Karpas-422 (cell line): ENCODE measurements at places on chromosomes 12 and 14. TPM values are rescaled to one million over a fixed set of nuclear protein-coding genes. Genes with fewer than 3 reads are reported as not detected.
A peak's percentile ranks its signal among the peaks of the same experiment; 100 is the strongest.

- DNase-seq: no peak
Measured at GRCh38 chr14:82657186-82657675, 1123.6 kb upstream of the SEL1L start.

The DNAJC22 gene
- total RNA-seq: not detected in 2 replicates

The IRAK4 gene
- 31.0 and 53.6 TPM in 2 replicates for total RNA-seq

GRCh38 chr12:3207858-3208257 is 130.7 kb downstream of the TSPAN9 start:
- peak; percentile 65 for DNase-seq

- DNase-seq: peak; percentile 65
Measured at GRCh38 chr12:57175428-57176138, 28.2 kb upstream of the LRP1-AS start.

The ANKS1B gene
- 13.3 and 23.4 TPM in 2 replicates for total RNA-seq

DNA sequence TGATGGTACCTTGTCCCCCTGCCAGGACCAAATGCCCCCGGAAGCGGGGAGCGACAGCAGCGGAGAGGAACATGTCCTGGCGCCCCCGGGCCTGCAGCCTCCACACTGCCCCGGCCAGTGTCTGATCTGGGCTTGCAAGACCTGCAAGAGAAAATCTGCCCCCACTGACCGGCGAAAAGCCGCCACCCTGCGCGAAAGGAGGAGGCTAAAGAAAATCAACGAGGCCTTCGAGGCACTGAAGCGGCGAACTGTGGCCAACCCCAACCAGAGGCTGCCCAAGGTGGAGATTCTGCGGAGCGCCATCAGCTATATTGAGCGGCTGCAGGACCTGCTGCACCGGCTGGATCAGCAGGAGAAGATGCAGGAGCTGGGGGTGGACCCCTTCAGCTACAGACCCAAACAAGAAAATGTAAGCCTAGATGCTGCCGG is 410 bp downstream of the MYF6 start:
- DNase-seq: no peak

The RASSF9 gene
- not detected in 2 replicates for total RNA-seq

The ENDOU gene
- total RNA-seq: 1.2 and 10.7 TPM in 2 replicates
